ENCODE measurements at places on chromosomes 1 and 21.

- DNase-seq = no peak
Measured at GRCh38 chr1:169108223-169108622, 1.7 kb downstream of the ATP1B1 start.

GRCh38 chr1:172496678-172497077 lies 36.3 kb upstream of the SUCO start:
- no peak for DNase-seq

DNA sequence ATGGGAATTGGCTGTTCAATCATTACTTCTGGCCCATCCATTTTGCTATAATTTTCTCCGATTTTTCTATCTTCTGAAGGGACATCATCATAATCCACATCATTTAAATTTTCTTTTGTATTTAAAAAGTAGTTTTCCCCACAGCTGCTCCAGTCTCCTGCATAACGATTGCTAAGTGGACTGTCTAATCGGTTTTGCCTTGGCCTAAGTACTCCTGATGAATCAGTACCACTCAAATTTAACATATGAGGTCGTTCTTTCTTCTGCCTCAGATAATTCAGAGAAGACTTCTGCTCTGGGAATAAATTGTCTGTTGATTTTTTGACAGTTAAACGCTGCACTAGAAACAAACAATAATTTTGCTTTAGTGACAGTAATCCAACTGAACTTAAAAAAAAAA lies 41.9 kb downstream of the SYDE2 start:
- DNase-seq = no peak

DNA sequence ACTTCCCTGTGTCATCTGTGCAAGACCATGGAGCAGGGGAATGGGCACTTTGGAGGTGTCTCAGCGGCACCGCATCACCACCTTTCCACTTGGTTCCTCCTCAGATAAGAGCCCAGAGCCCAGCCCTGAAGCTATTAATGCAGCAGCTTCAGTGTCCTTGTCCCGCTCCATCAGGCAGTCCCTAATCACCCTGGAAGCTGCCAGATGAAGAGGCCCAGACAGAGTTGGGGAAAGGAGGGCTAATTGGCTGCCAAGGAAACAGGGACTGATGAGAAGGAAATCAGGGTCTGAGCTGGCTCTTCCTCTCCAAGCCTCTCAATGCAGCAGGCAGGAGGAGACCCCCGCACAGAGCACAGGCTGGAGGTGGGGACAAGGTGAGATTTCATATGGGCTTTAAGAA lies 83.1 kb upstream of the KLHDC7A start:
- DNase-seq = no peak

GRCh38 chr21:38486706-38487105 lies 11.6 kb downstream of the ERG start:
- DNase-seq = no peak

DNA sequence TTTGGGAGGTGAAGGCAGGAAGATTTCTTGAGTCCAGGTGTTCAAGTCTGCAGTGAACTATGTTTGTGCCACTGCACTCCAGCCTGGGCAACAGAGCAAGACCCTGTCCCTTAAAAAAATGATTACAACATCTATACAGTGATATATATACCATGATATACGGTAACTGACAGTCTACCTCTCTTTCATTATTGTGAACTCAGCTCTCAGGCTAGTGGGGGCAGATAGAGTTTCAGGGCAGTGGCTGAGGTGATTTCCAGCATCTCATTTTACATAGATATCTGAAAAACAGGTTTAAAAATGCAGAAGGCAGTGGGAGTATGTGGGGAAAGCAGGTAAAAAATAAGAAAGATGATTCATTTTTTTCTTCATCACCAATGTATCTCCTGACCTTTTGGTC lies 8.1 kb upstream of the NTNG1 start:
- DNase-seq = no peak

DNA sequence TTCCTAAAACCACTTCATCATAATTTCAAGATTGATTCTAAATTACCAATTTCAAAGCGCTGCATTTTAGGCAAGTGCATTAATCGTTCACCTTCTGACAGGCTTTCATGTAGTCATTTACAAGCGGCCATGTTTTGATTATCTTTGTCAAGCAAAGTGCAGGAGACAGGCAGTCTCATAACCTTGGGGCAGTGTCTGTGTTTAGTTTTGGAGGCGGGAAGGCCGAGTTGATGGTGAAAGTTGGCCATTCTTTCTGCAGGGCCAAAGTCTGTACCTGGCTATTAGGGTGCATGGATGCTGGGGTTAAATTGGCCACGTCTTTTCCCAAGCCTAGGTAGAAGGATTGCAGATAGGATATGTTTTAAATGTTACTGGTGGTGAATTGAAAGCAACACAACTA lies 2.9 kb downstream of the AGPAT3 start:
- DNase-seq = no peak
